ENCODE measurements at places on chromosomes 4 and X.
A peak's percentile ranks its signal among the peaks of the same experiment; 100 is the strongest.

- no peak for DNase-seq
Measured at GRCh38 chr4:155544547-155544946, 122.1 kb upstream of the GUCY1A1 start.

DNA sequence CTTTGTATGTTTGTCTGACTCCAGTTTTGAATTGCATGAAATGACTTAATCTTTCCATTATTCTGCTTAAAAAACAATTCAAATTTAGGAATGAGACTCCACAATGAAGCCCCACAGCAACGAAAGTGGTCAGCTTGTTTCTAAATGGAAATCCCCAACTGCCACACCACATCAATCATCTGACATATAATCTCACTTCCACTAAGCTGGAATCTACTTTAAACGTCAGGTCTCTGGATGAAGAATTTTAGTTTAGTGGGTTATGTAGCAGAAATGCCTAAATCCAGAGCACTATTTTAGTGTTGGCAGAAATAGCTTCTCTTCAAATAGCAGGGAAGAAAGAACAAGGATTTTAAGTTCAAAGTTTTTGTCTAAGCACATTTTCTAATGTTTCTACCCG lies 1.7 kb upstream of the BMP2K start:
- DNase-seq, result no peak

GRCh38 chr4:87007528-87008446 lies 73.0 kb downstream of the AFF1 start:
- DNase-seq, result peak; percentile 26

GRCh38 chrX:120456973-120457372 lies 12.1 kb downstream of the LAMP2 start:
- DNase-seq, result no peak

DNA sequence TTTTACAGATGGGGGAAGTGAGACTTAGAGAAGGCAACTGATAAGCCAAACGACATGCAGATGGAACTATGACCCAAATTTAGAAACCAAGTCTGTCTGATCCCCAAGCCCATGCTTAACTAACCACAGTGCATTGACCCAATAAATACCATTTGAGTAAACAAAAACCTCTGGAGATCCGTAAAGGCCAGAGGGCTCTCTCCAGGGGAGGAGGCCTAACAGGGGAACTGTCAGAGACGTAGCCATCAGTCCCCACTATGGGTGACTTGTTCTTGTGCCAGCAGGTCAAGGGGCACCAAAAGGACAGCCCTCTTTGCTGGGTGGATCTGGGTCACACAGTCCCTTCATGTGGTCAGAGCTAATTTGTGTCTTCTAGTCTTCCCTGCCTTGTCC lies 420.2 kb downstream of the BCOR start:
- no peak for DNase-seq

GRCh38 chr4:176631611-176632010 lies 161.1 kb downstream of the VEGFC start:
- DNase-seq, result no peak

DNA sequence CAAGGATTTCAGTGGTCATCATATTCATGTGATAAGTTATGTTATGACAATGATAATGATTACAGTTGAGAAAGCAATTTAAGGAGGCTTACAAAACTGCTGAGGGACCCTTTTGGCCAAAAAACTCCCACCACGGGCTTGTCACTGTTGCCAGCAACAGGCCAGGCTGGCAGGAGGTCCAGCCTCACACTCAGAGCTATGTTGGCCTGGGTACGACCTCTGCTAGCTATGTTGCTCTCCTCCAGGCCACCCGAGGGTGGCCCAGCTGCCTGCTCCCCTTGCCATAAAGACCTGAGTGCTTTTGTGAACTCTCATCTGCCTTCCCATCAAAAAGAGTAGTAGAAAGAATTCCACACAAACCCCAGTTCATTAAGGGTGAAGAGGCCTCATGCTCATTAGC lies 52.0 kb downstream of the MID1 start:
- DNase-seq, result no peak

DNA sequence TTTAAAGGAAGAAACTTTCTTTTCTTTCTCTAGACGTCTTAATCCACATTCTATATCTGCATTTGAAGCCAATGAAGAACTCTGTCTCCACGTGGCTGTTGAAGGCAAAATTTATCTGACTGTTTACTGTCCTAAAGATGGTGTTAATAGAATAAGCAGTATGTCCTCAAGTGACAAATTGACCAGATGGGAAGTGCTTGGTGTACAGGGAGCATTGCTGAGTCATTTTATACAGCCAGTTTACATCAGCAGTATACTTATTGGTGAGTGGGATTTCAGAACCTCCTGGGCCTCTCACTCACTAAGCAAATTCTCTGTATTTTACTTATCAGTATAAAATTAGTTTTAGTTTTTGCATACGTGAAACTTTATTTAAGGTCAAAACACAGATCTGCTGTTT lies 33.7 kb downstream of the ADAD1 start:
- no peak for DNase-seq

- DNase-seq, result no peak
Measured at GRCh38 chr4:175729665-175730064, 82.4 kb downstream of the GPM6A start.

GRCh38 chr4:10118048-10119004 lies 1.7 kb upstream of the WDR1 start:
- DNase-seq, result no peak

DNA sequence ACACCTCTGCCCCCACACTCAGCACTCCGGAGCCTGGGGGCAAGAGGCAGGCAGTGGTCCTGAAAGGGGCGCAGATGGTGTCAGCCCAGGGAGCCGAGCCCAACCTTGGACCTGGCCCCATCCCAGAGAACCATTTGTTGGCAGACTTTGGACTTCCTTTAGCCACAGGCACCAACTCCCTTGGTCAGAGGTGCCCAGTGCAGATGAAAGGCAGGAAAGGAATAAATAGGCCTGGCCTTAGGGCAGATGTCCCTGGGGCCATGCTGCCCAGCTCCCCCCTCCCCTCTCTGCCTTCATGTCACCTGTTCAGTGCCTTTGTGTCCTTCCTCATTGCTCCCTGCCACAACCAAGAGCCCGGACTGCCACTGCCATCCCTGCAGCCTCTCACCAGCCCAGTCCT lies 52.8 kb downstream of the SEL1L3 start:
- DNase-seq, result no peak

DNA sequence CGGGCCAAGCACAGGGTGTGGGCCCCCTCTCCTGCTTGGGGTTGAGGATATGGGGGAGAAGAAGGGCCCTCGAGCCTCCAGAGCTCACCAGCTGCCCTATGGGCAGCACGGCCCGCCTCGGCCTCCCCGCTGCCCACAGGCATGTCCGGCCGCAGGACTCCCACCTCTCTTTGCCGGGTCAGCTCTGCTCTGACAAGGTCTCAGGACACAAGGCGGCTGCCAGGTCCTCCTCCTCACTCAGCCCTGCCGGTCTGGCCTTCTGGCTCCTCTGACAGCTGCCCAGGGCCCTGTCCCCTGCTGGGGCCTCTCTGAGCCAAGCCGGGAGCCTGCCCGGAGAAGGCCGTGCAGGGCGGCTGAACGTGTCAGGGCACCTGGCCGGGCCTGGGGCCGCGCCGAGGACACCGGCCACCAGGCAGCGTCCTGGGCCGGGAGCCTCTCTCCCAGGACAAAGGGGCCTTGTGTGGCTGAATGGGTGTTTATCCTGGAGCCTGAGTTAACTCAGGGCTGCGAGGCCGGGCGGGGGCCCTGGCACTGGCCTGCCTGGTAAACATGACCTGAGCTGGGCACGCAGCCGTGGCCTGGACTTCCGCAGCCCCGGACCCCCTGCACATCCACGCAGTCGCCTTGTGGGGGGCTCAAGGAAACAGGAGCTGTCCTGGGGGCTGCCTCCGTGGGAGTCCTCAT lies 25.7 kb downstream of the TACC3 start:
- no peak for DNase-seq

DNA sequence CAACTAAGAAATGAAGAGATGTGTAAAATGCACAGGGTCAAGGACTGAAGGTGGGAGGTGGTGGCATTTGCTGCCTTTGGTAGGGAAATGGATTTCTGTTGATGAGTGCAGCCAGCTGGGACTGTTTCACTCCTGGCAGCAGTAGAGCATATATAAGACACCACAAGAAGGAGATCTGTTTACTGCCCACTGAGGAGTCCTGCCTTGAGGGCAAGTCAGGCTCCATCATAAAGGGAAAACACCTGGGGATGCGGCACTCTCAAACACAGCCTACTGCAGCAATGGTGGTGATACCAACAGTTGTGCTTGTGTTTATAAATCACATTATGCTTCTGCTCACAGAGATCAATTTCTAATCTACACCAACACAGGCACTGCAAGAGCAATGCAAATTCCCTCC lies 222.1 kb downstream of the TACR3 start:
- no peak for DNase-seq

- no peak for DNase-seq
Measured at GRCh38 chr4:61385256-61385655, 185.1 kb downstream of the ADGRL3 start.

DNA sequence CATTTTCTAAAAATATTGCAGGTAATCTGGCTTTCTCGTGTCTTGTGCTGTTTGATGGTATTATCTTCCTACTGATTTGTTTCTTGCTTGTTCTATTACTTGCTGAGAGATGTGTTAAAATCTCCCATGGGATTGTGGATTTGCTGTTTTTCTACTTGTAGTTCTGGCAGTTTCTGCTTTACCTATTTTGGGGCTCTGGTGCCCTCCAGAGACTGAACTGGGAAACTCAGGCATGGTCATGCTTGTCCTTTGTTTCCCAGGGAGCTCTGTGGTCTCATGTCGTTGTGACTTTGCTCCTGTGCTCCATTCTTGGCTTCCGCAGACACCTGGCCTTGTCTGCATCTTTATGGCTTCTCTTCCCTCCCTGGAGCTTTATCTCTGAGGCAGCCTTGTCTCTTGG lies 39.5 kb downstream of the NSD2 start:
- no peak for DNase-seq

DNA sequence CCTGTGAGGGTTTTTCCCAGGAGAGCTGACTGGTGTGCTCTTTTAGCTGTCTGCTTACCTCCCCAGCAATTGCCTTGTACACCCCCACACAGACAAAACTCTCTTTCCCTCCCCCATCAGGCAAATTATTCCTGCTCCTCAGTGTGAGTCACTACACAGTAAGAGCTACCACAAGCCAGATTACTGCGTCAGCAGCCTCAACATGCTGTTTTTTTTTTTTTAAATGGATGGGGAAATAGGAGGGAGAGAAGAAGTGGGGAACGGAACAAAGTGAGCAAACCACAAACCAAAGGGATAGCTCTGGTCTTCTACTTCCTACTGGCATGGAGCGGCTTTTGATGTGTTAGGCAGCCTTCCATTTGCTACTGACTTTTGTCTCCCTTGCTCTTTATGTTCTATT lies 107.5 kb upstream of the ACSL4 start:
- peak; percentile 67 for DNase-seq

GRCh38 chrX:148270499-148270898 lies 229.9 kb upstream of the AFF2 start:
- DNase-seq, result no peak

GRCh38 chr4:117478702-117479101 lies 393.3 kb upstream of the TRAM1L1 start:
- DNase-seq, result no peak

DNA sequence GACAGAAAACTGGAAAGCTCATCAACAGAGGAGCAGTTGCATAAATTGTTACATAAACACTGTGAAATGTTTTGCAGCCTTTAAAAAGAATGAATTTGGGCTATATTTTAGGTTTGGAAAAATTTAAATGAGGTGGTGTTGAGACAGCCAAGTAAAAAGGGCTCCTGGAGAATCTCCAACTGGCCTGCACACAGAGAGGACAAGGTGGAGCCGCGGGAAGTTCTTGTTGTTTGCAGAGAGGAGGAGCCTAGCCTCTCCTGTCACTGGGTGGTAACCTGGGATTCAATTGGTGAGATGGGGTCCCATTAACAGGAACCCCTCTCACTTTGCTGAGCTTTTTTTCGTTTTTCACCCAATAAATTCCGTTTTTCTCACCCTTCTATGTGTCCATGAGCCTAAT lies 13.4 kb downstream of the GIMD1 start:
- DNase-seq, result no peak

DNA sequence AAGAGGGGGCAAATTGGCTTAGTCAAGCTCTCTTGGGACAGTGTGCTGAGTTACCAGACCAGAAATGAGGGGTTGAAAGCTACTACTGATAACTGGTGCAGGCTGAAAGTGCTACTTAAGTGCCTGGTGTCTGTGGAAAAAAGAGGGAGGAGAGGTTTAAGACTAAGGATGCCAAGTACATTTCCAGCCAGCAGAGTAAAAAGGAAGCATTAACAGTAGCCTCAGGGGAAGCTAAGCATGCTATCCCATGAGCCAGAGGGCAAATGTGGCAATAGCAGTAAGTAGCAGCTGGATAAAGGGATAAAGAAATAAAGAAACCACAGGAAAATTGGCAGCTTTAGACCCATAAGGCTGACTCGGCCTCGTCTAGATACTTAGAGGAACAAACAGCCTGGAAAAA lies 196.3 kb upstream of the MAB21L2 start:
- DNase-seq, result peak; percentile 86

DNA sequence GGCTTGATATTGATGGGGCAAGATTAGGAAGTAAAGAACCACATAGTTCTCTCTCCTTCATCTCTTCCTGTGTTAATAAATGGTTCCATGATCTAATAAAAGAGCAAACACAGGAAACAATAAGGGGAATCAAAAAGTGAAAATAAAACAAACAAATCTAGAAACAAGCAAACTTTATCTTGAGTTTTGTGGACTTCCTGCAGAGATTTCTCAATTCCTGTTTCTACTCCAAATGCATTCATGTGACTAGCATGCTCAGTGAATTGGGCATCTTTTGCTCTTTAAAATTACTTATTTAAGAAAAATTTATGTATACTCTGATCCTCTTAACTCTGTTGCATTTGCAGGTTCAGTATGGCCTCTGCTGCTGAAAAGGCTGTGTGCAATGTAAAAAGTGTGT lies 682.0 kb downstream of the KCTD8 start:
- DNase-seq, result no peak

- no peak for DNase-seq
Measured at GRCh38 chr4:472881-473569, 25.9 kb downstream of the ZNF721 start.

GRCh38 chr4:24686866-24687692 lies 102.7 kb upstream of the DHX15 start:
- DNase-seq, result no peak

DNA sequence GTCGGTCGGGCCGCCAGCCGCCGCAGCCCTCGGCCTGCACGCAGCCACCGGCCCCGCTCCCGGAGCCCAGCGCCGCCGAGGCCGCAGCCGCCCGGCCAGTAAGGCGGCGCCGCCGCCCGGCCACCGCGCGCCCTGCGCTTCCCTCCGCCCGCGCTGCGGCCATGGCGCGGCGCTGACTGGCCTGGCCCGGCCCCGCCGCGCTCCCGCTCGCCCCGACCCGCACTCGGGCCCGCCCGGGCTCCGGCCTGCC lies 213 bp downstream of the NFKB1 start:
- no peak for DNase-seq

GRCh38 chrX:30304866-30305265 lies 4.3 kb downstream of the NR0B1 start:
- DNase-seq, result no peak

- DNase-seq, result no peak
Measured at GRCh38 chrX:65903750-65904149, 136.1 kb downstream of the VSIG4 start.
